ENCODE measurements at places on chromosomes 3 and 15. TPM values are rescaled to one million over a fixed set of nuclear protein-coding genes. Genes with fewer than 3 reads are reported as not detected.

- no peaks in the 10 kb centered on the region for H3K36me3 ChIP-seq
- no peaks in the 10 kb centered on the region for H3K27me3 ChIP-seq
- no peak for DNase-seq
- no peaks in the 10 kb centered on the region for H3K4me1 ChIP-seq
- no peak overlapping the region for H3K4me3 ChIP-seq
- H3K27ac ChIP-seq = no peak overlapping the region
Measured at GRCh38 chr3:10956986-10957385, 35.6 kb upstream of the SLC6A1 start.

Gene TGM4
- 0.04 TPM for polyA plus RNA-seq

DNA sequence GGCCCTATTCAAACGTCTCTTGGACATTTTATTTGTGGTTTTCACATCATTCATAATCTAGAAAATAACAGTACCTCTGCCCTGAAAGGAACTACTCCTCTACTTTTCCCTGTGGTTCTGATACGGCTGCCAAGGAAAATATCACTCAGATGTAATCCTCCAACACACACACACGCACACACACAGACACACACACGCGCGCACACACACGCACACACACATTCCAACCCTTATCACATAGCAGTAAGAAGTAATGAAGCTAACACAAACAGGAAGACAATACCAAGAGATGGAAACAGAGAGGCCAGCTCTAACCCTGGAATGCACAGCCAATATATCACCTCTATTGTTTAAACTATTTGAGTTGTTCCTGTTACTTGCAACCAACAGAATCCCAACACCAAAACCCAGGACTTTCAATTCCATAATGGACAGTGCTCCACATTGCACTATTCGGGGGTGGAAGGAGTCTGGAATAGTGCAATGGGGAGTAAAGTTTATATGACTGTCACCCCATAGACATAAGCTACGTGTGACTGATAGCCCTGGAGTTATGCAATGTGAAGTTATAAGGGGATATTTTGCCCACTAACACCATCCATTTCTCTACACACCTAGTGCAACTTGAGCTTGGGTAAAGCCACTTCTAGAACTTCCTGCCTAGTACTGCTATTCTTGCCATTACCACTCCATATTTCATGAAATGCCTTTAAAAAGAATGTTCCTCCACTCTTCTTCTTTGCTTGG, 71.3 kb upstream of the FNDC3B start:
- H3K4me1 ChIP-seq = no peaks in the 10 kb centered on the region
- no peak overlapping the region for H3K27ac ChIP-seq
- H3K36me3 ChIP-seq = no peaks in the 10 kb centered on the region
- H3K4me3 ChIP-seq = no peak overlapping the region

- H3K4me1 ChIP-seq = peaks cover 33% of the 10 kb centered on the region
- DNase-seq = no peak
- H3K4me3 ChIP-seq = no peak overlapping the region
- H3K27me3 ChIP-seq = no peaks in the 10 kb centered on the region
- peaks cover 54% of the 10 kb centered on the region for H3K36me3 ChIP-seq
Measured at GRCh38 chr3:42518800-42519567, 16.5 kb downstream of the VIPR1 start.
